ENCODE measurements at places on chromosomes 3 and 15.

GRCh38 chr15:69812861-69813261 lies 284.9 kb downstream of the TLE3 start:
- no peak for DNase-seq

GRCh38 chr15:51325167-51325566 lies 13.2 kb downstream of the CYP19A1 start:
- DNase-seq: no peak

GRCh38 chr3:178966299-178967176 lies 105.1 kb downstream of the ZMAT3 start:
- DNase-seq: no peak

DNA sequence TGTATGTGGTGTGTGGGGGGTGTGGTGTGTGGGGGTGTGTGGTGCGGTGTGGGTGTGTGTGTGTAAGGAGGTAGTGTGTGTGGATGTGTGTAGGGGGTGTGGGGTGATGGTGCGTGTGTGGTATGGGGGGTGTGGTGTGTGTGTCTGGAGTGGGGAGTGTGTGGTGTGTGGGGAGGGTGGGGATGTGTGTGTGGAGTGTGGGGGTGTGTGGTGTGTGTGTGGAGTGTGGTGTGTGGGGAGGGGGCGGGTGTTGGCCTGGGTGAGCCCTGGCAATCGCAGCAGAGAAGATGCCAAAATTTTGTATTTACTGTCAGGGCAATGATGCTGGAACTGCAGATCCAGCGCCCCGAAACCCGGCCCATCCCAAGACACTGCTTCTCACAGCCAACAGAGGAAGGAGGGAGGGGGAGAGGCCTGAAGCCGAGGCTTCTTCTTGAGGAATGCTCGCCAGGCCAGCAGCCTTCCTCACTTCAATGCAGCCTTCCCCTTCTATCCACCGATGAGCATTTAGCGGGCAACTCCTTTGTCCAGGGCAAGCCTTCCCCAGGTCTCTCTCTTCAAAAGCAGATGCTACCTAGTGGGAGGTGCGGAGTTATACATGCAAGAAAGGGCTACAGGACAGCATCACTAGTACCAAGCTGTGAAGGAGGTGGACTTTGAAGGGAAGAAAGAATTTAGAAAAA lies 11.9 kb upstream of the SRP14 start:
- no peak for DNase-seq

DNA sequence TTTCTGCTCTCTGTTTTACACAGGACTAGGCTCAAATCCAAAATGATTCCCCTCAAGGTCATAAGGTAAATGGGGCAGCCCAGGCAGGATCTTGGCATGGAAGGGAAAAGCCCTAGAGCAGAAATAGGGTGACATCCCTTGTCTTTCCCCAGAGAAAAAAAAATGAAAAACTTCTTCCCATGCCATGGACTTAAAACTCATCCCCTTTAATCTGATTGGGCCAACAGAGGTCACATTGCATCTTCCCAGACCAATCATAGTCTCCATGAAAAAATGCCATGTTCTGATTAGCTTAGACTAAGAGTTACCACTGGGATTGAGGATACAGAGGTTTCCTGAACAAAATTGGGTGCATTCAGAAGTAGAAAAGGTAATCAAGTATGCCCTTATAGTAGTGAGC lies 241.3 kb upstream of the LRTM1 start:
- no peak for DNase-seq

DNA sequence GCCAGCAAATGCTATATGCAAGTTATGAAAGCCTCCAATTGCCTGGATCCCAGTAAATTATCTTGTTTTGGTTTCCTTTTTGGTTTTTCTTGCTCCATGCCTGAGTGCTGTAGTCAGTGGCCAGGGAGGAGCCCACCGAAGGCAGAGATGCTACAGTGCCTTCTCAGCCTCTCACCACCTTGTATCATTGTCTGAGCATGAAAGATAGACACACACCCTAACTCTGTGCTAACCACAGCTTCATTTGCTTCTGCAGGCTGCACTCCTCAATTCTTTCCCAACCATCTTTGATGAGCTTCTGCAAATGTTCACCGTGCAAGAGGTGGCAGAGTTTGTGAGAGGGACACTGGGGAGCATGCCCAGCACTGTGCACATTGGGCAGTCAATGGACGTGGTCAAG lies 114.5 kb upstream of the MANF start:
- no peak for DNase-seq

GRCh38 chr3:133330065-133330464 lies 69.8 kb upstream of the BFSP2 start:
- DNase-seq: no peak

DNA sequence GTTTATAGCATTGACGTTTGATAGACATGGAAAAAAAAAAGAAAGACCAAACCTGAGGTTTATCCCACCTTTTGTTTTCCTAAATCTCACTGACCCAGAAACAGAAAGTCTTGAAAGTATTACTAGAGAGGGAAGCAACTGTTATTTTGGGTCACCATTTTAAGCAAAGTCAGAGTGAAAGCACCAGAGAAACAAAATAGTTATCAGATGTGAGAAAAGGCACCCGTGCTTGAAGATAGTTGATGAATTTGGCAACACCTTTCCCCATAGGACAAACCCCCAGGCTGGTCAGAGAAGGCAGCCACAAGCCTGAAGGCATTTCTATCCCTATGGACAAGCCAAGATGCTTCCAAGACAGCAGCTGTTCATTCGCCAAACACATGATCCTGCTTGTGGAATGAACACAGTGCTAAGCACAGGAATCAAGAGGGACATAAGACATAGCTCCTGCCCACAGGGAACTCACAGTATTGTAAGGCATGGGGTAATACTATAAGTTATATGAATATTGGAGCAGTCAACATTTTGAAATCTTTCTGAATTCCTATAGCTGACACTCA lies 170.9 kb downstream of the ERC2 start:
- DNase-seq: no peak

GRCh38 chr3:117793622-117794265 lies 1084.2 kb downstream of the TUSC7 start:
- no peak for DNase-seq

GRCh38 chr3:195096484-195097330 lies 174.3 kb downstream of the XXYLT1 start:
- DNase-seq: no peak

DNA sequence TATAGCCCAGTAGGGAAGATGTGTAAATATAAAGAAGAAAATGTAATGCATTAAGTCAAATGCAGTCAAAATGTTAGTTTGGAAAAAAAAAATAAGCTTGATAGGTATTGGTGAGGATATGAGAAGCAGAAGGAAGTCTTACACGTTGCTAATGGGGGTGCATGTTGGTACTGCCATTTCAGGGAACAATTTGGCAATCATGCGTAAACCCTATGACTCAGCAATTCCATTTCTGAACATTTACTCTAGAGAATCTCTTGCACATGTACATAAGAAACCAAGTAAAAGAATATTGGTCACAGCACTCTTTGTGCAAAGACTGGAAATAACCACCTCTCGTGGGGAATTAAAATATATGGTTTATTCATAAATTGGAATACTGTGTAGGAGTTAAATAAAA lies 35.5 kb upstream of the TIMP4 start:
- no peak for DNase-seq

- DNase-seq: no peak
These were observed 53.2 kb upstream of the FNDC3B start for GRCh38 chr3:171986176-171986575.

GRCh38 chr3:170419557-170420087 lies 954 bp downstream of the CLDN11 start:
- no peak for DNase-seq

DNA sequence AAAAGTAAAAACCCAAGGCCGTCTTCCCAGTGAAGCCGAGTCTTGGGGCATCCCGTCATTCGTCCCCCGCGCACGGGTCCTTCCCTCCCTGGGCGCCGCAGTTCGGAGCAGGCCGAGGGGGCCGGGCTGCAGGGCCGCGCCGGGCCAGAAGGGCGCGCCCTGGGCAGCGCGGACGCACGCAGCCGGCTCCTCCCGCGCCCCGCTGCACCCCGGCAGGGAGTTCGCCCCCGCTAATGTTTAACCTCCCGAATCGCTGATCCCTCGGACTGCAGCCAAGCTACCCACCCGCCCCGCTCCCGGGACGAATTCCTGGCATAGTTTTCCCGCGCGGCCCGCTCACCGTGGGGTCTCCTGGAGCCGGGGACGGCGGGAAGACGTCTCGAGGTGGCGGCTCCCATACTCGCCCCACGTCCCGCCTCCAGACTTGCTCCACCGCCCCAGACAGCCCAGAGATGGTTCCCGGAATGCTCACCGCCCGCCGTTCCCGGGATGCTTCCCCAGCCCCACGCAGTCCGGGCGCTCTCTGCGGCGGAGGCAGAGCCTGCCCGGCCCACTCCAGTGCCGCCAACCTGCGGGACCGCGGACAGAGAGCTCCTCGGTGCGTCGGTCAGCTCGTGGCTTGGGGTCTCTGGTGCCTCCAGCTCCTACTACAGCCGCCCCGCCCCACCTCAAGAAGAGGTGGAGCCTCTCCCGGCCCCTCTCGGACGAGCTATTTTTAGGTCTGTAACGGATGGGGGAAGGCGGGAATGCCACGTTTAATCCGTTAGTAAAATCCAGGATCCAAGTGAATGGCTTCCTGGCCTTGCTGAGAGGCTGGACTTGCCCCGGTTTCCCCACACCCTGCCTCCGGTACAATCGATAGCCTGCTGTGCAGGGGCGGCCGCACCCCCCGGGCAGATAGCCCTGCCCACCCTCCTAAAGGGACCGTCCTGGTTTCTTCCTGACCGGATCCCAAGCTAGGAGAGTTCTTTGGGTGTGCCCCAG lies at the start of gene DZIP1L:
DZIP1L (minus strand) TSS at position 621 of the 984 bp plus-strand sequence. CDS start 11,637 bp downstream, outside the sequence.
- DNase-seq: no peak

GRCh38 chr15:74320352-74321247 lies 46.8 kb downstream of the CYP11A1 start:
- DNase-seq: peak; percentile 8

- DNase-seq: no peak
These were observed 217.8 kb upstream of the ARHGEF26 start for GRCh38 chr3:153903430-153903829.

- no peak for DNase-seq
These were observed 76.2 kb downstream of the TGFBR2 start for GRCh38 chr3:30682434-30683155.

DNA sequence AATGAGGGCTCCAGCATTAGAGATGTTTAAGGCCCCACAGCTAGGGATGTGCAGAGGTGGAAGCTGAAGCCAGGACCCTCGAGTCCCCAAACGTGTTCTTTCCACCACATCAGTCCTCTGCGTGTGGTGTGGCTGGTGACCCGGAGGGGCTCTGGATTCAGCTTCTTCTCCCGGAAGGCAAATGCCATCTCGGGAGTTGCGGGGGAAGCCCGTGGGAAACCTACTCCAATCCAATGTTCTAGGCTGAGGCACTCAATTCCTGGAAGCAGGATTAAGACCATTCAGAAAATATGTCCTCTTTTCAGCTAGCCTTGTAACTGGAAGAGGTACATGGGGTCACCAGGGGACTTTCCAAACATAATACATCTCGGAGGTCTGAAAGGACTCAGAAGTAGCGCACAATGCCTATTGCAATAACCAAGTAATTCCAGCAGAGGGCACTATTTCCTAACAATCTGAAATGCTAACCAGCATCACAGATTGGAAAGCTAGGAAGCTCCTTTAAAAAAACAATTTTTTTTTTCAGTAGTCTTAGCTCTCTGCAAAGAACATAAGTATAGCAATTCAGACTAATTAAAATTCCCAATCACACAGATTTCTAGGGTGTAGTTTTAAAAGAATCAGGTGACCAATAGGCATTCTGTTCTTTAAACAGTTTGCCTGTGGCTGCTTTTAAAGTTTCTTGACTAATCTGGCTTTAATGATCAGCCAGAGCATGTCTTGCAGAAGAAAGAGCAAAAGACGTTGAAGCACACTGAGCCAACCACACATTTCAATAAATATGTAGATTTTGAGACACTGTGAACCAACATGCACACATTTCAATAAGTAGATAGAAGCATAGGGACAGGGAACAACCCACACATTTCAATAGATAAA lies 36.1 kb downstream of the BNC1 start:
- DNase-seq: no peak

DNA sequence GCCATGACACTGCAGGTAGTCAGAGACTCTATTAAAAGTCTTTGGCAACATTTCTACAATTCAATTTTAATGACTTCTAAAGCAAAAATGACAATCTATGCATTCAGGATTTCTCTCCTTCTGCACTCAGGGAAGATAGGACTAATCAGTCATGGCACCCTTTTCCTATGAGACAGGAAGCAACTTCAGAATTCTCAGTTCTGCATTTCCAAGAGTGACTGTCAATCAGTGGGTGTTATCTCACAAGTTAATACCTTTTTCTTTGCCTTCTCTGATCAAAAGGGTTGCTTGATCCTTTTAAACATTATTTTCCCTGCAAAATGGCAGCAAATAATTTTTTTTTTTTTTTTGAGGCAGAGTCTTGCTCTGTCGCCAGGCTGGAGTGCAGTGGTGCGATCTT lies 7.8 kb upstream of the ICE2 start:
- no peak for DNase-seq

DNA sequence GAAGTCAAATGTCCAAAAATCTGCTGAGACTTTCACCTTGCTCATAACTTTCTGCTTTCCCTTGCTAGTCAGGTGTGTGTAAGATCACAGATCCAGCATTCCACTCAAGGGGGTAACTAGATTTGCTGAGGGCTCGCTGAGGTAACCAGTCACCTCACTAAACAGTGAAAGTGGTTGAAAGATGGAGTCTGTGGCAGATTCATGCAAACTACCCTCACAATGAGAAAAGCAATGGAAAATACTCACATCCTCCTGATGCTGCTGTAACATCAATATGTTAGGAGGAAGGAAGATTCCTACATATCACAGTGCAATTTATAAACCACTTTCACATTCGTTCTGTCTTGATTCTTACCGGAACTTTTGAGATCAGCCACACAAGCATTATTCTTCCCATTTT lies 174.3 kb upstream of the BCL6 start:
- DNase-seq: no peak

- DNase-seq: no peak
These were observed 283.2 kb upstream of the KCNH8 start for GRCh38 chr3:18864933-18865731.

- no peak for DNase-seq
These were observed 38.7 kb downstream of the SPINK8 start for GRCh38 chr3:48294611-48295263.

- DNase-seq: no peak
These were observed 45.1 kb upstream of the CP start for GRCh38 chr3:149266736-149267135.

- no peak for DNase-seq
These were observed 61.7 kb downstream of the FAM227B start for GRCh38 chr15:49558929-49559328.

DNA sequence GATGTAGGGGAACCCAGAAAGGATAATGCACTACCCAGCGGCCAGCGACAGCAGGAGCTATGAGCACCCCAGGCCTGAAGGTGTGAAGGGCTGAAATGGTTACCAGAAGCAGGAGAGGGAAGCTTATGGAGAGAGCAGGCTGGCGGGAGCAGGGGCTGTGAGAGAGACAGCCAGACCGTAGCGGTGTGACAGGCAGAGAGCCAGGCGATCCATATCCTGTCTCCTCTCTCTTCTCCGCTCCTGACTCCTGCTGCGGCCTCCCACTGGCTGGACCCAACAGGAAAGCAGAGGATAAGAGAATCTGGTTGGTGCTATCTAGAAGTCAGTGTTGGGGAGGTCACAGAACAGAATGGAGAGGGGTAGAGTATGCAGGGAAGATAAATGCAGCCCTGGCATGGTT lies 49.9 kb downstream of the BTD start:
- no peak for DNase-seq

Data from effector CD4-positive, alpha-beta T cell (primary cell).